ENCODE measurements at places on chromosomes 7 and 10. TPM values are rescaled to one million over a fixed set of nuclear protein-coding genes. Genes with fewer than 3 reads are reported as not detected.

The HTR7 gene
- 0.41 TPM for total RNA-seq

The COL17A1 gene
- 130 TPM for total RNA-seq

The PRKAR2B gene
- total RNA-seq: 10.9 TPM

The SFRP5 gene
- total RNA-seq: 6.9 TPM

The MACROH2A2 gene
- total RNA-seq: 18.9 TPM

The ADIRF gene
- total RNA-seq: 13.2 TPM

The TFEC gene
- 1.5 TPM for total RNA-seq

The TAS2R5 gene
- total RNA-seq: 4.5 TPM

DNA sequence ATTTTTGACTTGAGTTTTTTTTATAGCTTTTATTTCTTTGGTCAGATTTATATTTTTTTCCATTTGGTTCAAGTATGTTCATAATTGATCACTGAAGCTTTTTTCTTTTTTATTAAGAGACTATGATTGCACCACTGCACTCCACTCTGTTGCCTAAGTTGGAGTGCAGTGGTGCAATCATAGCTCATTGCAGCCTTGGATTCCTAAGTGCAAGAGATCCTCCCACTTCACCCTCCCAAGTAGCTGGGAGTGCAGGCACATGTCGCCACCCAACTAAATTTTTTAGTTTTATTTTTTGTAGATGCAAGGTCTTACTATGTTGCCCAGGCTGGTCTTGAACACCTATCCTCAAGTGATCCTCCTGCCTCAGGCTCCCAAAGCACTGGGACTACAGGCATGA lies 97.7 kb upstream of the KIF5B start:
- DNase-seq: no peak

GRCh38 chr7:5425507-5426225 lies 2.0 kb upstream of the TNRC18 start:
- peak; percentile 97 for DNase-seq

DNA sequence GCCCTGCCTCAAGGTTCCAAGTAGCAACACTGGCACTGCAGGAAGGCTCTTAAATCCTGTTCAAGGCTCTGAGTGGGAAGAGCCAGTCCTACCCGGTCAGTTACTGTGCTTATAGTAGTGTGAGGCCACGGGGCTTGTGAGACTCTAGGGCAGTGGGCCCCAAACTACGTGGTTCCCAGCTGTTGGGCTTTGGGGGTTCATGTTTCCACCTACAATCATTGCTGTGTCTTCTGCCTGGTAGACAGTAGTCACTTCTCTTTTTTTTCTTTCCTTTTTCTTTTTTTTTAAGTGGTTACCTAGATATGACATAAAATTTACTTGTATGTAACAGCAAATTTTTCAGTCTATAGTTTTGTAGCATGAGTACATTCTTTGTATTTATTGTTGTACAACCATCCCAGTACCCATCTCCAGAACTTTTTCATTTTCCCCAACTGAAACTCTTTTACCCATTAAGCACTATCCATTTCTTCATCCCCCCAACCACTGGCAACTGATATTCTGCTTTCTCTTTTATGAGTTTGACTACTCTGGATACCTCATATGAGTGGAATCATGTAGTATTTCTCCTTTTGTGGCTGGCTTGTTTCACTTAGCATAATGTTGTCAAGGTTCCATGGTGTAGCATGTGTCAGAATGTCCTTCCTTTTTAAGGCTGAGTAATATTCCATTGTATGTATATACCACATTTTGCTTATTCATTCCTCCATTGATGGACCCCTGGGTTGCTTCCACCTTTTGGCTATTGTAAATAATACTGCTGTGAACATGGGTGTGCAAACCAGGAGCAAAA lies 7.7 kb downstream of the UBTD1 start:
- no peak for DNase-seq

DNA sequence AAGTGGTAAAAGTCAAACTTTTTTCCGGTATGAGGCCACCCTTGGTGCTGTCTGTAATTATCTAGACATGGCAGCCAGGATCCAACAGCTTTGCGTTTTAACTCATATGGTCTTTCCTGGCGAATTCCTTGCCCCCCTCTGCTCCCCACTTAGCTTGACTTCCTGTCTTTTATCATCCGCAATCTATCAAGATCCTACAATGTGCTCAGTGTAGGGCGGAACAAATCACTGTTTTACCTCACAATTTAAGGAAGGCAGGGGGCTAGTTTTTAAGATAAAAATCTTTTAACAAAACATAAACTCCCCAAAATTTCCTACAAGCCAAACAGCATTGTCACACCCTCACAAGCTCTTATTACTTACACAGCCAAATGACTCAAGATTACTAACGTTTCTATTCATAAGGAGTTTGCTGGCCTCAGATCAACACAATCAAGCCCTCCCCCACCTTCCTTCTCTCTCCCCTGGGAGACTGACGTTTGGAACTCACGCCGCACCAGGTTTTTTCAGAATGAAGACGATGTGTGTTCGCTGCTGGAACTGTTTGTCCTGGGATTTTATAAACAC lies 1.3 kb upstream of the CDK14 start:
- peak; percentile 58 for DNase-seq

DNA sequence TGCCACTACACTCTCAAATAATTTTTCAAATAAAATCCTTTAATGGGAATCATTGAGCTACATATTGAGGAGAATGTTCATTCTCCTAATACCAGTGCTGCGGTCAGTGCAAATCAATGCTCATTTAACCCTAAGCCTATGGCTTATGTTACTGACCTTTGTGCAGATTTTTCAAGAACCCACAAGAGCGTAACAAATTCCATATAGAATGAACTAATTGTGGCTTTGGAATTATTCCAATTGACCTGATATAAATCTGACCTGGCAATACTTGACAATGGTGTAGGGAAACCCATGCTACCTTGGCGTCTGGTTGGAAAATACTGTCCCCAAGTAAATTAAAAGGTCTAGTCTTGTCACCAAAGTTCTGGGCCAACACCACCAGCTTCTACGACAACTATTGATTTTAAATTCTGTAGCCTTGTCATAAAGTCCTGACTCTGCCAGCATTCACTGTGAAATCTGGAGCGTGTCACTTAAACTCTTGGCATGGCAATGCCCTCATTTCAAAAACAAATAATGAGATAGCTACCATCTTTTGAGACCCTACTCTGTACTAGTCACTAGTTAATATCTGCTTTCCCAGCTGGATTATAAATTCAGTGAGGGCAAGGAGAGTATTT lies 320.9 kb downstream of the AHR start:
- no peak for DNase-seq

- peak; percentile 60 for DNase-seq
These were observed 8.5 kb downstream of the ZDHHC16 start for GRCh38 chr10:97454330-97455036.

- peak; percentile 45 for DNase-seq
These were observed 84.2 kb downstream of the REEP3 start for GRCh38 chr10:63605197-63605967.

GRCh38 chr10:80498833-80499741 lies 38.6 kb upstream of the SH2D4B start:
- peak; percentile 69 for DNase-seq

GRCh38 chr10:119020627-119020946 lies 8.9 kb upstream of the NANOS1 start:
- no peak for DNase-seq

DNA sequence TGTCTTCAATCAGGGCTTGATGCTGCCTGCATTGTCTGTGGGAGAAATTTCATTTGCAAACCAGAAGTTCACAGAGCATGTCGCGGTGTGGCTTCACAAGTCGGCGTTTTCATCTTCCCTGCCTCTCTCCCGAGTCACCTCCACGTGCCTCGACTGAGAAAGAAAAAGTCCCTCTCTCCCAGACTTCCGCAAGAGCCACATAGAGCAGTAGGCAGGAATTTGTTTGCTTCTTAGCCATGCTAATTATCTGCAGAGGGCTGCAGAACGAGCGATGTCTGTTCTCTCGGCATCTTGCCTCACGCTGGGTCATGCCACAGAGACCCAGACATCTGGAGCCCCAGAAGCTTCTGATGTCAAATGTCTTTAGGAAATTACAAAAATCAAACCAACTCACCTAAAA lies 272.2 kb downstream of the TCF7L2 start:
- DNase-seq: no peak

DNA sequence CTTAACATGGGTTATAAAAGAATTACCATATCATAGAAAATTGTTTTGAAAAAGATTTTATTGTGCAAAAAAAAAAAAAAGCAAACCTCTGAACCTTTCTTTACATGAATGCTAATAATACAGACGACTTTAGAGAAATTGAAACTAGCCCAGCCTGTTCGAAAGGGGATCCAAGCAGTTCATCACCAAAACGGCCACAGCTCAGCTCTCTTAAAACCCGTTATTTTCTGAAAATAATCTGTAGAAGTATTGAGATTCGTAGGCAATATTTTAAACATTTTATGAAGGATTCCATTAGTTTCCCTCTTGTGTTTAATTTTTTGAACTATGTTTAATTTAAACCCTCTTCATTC lies 9.9 kb upstream of the GSAP start:
- DNase-seq: no peak

- no peak for DNase-seq
These were observed 117.9 kb downstream of the SLIT1 start for GRCh38 chr10:97067716-97068391.

- no peak for DNase-seq
These were observed 693.3 kb downstream of the GRID1 start for GRCh38 chr10:85673270-85673669.

DNA sequence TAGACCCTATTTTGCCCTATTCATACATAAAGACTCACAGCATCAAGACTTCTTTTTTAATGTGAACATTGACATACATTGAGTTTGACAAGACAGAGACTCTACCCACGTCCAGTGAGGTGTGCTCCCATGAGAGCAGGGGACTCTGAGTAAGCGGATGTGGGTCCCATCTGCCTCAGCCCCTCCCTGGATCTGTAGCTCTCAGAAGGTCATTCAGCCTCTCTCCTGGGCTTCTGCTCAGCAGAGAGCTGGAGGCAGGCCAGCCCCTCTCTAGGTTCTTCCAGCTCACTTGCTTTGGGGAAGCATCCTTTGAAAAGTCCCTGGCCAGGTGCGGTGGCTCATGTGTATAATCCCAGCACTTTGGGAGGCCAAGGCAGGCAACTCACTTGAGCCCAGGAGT lies 146.9 kb upstream of the ZMIZ1 start:
- peak; percentile 19 for DNase-seq

- no peak for DNase-seq
These were observed 141.2 kb downstream of the GLI3 start for GRCh38 chr7:42095791-42096190.

DNA sequence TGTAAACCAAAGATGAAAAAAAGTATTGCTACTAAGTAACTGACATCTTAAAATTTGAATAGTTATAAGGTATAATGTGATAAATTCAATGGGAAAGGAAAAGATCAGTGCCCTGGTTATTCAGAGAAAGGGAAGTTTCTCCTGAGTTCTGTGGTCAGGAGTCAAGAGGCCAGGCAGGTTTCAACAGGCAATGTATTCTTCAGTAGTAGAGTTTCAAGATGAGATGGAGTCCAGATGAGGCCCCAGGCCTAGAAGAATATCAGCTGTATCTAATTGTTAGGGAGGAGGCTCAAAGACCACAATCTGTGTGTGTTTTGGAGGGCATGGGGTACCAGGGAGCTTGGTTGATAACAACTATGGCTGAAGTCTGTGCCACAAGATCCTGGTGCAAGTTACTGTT lies 101.4 kb upstream of the DLX6 start:
- DNase-seq: no peak

- DNase-seq: no peak
These were observed 12.2 kb upstream of the CLCN1 start for GRCh38 chr7:143303733-143304132.

- DNase-seq: no peak
These were observed 128.5 kb downstream of the KIF20B start for GRCh38 chr10:89829887-89830269.

- DNase-seq: peak; percentile 26
These were observed 80.8 kb upstream of the RHOBTB1 start for GRCh38 chr10:61024856-61025201.

Measured in tongue (tissue), 3 donors.